ENCODE measurements at places on chromosomes 2 and 18.
A peak's percentile ranks its signal among the peaks of the same experiment; 100 is the strongest.

DNA sequence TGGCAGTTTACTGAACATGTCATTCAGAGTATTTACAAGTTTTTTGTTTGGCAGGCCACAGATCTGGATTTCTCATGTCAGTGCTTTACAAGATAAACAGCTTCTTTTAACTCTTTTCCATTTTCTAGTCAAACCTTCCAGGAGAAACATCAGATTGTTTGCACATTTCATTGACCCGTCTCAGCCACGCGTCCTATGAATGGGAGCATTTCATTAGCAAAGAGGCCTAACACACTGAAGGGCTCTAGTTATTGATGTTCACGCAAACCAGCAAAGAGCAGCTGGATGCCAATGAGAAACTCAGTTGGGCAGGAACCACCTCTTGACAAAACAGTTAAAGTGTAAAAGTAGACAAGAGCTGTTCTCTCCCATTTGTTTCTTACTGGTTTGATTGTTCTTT is 29.2 kb upstream of the MFF start:
- no peak for DNase-seq

DNA sequence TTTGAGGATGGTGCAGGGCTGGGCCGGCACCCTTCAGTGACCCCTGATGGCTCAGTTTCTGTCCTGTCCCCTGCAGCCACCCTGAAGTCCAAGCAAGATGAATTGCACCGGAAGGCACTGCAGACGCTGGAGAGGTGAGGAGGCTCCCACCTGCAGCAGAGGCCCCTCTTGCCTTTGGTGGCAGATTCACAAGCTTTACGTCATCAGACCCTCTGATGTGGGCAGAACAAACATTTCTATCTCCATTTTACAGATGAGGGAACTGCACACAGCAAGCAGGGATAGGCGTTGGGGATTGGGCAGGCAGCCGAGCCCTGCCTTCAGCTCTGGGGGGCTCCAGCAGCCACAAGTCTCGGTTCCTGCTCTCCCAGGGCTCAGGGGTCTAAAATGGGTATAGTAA is 107.7 kb upstream of the MCFD2 start:
- DNase-seq: no peak

DNA sequence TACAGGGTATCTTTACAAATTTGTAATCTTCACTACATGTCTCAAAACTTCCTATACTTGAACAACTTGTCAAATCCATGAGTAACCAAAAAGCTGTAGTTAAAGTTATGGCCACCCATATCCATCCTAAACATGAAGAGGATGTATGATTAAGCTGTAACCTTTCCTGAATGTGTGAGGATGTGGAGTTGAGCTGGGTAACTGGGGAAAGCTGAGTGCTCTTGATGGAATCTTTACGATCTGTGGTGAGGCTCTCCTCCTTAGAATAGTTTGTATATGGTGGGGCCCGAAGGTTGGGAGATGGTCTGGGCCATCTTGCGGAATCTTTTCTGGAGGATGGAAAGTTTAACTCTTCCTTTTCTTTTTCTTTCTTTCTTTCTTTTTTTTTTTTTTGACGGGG is 29.4 kb downstream of the DPP4 start:
- DNase-seq: no peak

DNA sequence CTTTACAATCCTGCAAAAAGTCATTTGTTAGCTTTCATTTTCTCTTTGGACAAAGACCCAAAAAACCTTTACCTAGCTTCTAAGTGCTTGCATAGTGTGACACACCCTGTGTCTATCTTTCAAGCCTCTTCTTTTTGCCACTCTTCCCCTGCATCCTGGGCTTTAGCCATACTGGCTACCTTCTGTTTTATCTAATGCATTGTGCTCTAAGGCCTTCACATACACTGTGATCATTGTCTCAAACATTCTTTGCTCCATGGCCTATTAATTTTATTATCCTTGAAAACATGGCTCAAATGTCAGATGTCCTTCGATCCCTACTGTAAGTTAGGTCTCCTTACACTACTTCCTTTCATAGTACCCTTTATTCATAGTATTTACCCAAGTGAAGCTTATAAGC is 84.4 kb downstream of the PIK3C3 start:
- DNase-seq: no peak

- DNase-seq: no peak
Observed at GRCh38 chr2:210626849-210627248, 70.5 kb downstream of the CPS1 start.

DNA sequence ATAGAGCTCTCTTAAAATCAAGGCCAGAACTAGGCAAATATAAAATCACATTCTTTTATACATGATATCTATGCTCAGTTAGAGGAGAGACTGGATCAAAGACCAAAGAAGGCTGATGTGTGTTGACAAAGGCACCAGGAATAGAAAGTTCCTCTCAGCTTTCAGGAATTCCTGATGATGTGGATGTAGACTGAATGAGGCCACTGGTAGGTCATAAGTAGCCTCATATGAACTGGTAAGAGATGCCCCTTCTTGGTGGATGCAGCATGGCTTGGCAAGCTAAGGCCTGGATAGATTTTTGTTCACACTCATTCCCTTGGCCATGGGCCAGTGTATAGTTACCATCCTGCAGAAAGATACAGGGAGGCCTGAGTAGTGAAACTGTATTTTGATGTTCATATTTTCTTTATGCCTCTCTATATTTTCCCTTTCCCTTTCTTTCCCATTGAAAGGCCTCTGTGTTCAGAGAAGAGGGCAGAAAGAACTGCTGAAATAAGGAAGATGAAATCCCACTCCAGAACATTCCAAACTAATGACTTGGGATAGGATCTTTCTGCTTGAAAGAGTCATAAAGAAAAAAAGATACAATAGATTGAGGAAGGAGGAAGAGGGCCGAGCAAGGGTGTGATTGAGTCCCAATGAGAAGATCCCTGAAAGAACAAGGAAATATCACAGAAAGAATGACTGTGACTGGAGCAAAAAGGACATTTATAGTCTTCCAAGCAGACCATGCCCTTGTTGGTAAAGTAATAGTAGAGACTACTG is 2182.7 kb upstream of the PIK3C3 start:
- DNase-seq: no peak

GRCh38 chr2:212912445-212913103 is 238.8 kb downstream of the IKZF2 start:
- DNase-seq: no peak

GRCh38 chr2:95353055-95353575 is 49.4 kb upstream of the FAHD2A start:
- DNase-seq: no peak

DNA sequence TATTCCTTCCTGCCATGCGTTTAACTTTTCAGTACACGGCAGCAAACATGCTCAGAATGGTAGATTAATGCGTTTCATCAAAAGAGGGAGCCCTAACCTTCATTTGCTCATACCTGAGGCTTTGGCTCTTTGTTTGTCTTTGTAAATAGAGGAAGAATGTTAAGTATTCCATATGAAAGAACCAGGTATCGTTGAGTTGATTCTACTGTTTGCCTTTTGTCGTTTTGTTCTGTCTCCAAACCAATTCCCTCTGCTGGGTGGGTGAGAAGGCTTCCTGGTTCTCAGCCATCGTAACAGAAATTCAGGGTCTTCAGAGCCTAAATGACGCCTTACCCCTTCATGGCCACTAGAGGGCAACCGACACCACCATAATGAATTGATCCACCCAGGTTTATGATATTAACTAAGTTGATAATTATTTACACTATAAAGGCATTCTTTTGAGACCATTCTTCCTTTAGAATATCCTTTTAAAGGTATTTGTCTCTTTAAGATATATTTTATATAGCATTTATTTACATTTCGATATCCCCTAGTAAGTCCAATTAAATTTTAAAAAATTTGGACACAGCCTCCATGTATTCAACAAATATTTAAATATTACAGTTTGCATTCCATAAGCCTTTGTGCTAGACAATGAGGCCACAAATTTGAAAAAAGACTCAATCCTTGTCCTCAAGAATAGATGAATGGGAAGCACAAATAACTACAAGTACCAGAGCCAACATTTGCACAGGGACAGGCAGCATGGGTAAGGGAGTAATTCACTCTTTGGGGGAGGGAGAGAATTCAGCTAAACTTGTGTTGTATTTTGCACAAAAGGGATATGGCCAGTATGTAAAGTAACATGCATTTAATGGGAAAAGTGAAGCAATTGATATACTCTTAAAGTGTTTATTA is 48.1 kb downstream of the TIMM21 start:
- peak; percentile 50 for DNase-seq

- DNase-seq: no peak
Observed at GRCh38 chr2:207504513-207505170, 25.1 kb upstream of the CREB1 start.

- no peak for DNase-seq
Observed at GRCh38 chr2:156800781-156801361, 364.7 kb downstream of the GPD2 start.

- DNase-seq: no peak
Observed at GRCh38 chr2:68714866-68715265, 19.7 kb upstream of the ARHGAP25 start.

DNA sequence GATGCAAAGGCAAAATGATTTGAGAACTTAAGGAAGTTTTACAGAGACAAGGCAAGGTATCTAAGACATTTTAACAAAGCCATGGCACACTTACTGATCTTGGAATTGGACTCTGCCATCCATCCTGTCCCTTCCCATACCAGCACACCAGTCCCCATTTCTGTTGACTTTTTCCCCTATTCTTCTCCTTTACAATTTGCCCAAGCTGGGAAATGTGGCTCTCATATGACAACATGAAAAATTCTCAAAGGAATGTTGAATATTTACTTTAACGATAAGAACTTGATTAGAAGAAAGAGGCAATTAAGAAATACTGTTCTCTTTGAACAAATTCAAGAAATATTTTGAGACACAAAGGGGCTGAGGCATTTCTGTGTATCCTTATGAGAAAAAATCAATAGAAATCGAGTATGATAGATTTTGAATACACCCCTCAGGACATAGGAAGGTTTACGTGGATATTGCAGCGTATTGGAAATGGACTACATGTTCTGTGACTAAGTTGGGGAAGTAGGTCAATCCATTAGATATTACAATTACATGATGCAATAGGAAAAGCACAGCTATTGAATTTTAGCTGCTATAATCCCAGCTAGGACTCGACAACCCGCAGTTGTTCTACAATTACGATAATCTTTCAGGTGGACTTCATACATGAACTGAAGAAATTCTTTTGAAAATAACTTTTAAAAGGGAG is 201.6 kb downstream of the TRIB2 start:
- no peak for DNase-seq

GRCh38 chr2:3807853-3808252 is 104.5 kb downstream of the DCDC2C start:
- no peak for DNase-seq

DNA sequence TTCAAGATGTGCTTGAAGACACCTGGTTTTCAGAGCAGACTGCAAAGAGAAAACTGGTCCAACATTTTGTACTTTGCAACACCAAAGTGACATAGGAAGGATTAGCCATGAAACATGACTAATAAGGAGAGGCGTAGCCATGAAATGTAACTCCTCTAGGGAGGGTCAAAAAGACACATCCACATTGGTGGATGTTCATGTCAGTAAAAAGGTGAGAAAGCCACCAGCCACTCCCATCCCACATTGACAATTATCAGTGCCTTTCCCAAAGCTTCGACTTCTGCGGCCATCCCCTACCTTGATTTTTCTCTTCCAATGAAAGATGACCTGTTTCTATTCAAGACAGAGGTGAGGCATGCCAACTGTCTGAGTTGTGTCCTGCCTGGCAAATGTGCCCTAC is 223.2 kb downstream of the ALK start:
- no peak for DNase-seq

DNA sequence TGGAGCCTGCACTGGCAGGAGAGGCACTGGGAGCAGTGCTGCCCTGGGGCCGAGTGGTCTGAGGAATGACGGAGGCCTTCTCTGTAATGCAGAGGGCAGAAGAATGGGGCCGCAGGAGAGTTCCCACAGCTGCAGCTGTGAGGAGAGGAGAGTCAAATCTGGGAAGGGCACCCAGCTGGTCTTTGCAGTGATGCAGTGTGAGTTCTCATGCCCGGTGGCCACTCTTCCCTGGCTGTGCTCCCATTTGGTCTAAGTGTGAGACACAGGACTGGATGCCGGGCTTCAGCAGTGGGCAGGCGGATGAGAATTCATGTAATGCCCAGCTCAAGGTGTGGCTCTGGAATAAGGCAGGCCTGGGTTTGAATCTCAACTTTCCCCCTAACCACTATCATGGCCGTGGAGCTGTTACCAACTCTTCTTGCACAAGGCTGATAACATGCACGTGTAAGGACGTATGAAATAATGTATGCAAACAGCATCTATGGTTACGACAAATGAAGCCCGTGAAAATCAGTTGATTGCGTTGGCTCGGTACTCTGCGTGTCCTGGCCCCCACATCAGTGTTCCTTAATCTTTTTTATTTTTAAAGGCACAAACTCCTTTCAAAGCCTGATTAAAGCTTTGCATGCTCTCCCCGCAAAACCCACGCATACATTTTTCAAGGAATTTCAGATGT is 71.6 kb downstream of the ACKR3 start:
- no peak for DNase-seq

DNA sequence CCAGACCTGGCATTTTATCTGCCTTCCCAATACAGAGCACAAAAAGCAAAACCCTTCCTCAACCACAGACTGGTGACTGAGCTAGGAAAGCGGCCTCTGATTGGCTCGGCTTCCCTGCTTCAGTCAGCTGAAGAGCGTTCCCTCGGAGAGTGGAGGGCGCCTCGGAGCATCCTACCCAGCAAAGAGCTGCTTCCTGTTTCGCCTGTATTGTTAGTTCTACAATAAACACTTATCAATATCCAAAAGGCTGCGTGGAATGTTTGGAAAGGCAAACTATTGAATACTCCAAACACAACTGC is 125.0 kb downstream of the CACNB4 start:
- DNase-seq: no peak

- no peak for DNase-seq
Observed at GRCh38 chr2:175002547-175003274, 2.5 kb downstream of the CHN1 start.

GRCh38 chr2:8694737-8695136 is 12.9 kb downstream of the ID2 start:
- no peak for DNase-seq

DNA sequence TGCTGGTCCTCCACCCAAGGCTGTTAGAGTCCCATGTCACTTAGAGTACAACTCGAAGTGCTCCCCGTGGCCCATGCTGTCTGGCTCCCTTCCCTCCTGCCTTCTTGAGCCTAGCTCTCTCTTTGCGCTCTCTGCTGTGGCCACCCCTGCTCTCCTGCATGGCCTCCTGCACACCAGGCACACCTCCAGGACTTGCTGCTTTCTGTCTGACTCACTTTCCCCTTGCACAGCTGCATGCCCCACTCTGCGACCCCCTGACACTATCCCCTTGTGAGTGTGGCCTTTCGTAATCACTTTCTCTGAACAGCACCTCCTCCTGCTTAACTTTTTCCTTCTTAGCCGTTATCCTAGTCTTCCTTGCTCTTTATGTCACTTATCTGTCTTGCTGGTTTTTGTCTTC is 343.6 kb downstream of the TGIF1 start:
- DNase-seq: no peak

GRCh38 chr2:50606860-50607259 is 425.1 kb downstream of the NRXN1 start:
- DNase-seq: no peak

DNA sequence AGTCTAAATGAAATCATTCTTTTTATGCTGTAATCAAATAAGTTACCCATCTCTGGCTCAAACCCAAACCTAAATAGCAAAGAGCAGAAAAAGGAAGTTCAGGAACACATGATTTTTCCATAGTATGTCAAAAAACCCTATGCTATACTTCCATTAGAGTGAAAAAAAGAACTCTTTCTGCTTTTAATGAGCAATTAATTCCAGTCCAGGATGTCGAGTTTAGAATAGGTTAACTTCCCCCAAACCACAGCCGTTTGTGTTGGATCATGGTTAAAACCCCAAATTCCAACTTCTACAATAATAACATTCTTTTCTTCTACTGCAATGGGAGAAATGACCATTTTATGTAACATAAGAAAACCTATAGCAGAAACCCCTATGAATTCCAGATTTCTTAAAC is 171.1 kb upstream of the NRP2 start:
- DNase-seq: no peak
